ENCODE measurements at places on chromosomes 3 and 15.

DNA sequence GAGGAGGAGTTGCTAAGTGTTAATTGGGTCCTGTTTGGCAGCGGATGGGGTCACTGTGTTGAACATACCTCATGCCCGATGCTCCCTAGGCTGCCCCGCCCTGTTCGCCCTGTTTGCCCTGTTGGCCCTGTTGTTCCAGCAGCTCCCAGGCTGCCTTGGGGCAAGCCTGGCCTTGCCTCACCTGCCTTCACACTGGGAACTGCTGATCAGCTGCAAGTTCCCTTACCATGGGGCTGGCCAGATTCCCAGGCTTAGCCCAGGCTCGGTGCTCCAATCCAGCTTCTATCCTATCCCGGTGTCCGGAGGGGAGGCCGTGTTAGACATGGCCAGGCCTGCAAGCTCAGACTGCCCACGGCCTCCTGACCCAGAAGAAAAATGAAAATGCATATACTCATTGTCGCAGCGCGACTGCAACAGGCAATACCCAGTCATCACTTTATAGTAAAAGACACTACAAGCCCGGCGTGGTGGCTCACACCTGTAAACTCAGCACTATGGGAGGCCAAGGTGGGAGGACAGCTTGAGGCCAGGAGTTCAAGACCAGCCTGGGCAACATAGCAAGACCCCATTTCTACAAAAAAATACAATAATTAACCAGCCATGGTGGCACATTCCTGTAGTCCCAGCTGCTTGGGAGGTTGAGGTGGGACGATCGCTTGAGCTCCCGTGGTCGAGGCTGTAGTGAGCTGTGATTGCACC, 42.9 kb upstream of the ZNF710 start:
- no peak for DNase-seq

- no peak for DNase-seq
These were observed 513.9 kb upstream of the CADM2 start for GRCh38 chr3:84444726-84445521.

DNA sequence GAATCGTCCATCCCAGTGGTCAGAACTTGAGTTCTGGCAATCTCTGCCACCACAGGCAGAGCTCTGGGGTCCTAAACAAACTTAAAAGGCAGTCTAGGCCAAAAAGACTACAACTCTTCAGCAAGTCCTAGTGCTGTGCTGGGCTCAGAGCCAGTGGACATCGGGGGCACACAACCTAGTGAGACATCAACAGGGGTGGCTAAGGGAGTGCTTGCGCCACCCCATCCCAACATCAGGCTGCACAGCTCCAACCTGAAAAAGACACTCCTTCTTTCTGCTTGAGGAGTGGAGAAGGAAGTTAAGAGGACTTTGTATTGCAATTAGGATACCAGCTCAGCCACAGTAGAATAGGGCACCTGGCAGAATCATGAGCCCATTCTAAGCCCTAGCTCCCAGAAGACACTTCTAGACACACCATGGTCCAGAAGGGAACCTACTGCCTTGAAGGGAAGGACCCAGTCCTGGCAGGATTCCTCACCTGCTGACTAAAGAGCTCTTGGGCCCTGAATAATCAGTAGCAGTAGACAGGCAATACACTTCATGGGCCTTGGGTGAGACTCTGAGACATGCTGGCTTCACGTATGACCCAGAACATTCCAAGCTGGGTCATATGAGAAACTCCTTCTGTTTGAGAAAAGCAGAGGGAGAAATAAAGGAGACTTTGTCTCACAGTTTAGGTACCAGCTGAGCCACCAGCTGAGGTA, 72.0 kb downstream of the TFDP2 start:
- DNase-seq: no peak

DNA sequence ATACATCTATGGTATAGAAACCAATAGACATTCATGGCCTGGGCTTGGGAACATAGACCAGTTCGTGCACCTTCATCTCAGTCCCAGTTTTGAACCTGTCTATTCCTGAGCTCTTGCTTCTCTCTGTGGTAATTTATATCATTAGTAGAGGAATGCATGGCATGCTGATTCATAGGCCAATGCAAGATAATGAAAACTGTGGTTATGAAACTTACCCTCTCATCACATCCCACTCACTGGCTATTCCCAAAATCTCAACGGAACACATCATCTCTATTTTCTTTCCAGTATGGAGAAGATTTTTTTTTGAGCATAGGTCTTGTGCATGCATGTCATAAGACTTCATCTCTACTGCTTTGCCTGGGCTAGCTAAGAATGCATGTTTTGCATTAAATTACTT, 18.7 kb upstream of the P2RY12 start:
- no peak for DNase-seq

DNA sequence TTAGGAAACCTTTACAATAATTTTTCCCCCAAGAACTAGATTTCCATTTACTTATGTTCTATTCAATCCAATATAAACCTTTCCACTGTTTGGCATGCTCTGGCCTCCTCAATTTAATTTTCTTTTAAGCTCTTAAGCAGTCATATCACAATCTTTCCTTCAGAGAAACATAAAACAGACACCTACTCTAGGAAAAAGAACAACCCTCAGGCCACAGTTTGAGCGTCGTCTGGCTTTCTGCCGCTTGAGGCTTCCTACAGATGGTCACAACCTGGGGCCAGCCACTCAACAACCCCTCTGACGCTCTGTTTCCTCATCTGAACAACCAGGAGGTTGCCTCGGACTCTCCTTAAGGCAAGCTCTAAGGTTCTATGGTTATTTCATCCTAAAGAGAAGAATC, 143.3 kb downstream of the ADAMTS17 start:
- DNase-seq: no peak

GRCh38 chr3:72375237-72376076, 472.8 kb downstream of the SHQ1 start:
- no peak for DNase-seq

DNA sequence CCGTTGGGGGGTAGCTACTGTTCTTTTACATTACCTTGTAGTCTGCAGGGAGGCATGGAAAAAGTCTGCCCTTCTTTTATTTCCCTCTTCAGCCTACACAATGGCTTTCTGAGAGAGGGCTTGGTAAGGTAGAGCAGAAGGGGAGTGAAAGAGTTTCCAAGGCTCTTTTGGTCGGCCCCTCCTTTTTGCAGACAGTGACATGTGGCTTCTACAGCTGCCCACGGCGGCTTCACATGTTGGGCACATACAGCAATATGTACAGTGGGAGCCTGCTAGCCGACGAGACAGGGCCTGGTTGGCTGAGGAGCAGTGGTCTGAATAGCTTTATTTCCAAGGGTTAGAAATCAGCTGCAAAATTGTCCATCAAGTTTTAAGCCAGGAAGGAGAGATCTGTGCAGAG, 4.0 kb downstream of the INAFM2 start:
- no peak for DNase-seq

DNA sequence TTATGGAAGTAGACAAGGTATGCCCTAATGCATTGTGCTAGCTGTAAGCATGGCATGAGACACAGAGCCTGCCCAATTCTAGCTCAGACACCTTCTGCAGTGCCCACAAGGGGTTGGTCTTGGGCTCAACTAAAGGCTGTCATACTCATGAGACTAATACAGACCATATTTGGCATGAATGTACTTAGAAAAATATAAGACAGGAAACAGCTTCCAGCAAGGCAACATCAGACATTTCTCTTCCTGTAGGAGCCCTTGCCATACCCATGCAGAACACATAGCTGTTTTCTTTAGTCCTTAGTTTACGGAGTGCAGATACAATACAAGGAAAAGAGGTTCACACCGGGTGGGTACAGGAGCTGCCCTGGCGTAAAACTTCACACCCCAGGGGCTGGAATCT, 30.5 kb upstream of the NR1I2 start:
- DNase-seq: no peak

- DNase-seq: no peak
These were observed 41.4 kb downstream of the SUMF1 start for GRCh38 chr3:4425707-4426106.

DNA sequence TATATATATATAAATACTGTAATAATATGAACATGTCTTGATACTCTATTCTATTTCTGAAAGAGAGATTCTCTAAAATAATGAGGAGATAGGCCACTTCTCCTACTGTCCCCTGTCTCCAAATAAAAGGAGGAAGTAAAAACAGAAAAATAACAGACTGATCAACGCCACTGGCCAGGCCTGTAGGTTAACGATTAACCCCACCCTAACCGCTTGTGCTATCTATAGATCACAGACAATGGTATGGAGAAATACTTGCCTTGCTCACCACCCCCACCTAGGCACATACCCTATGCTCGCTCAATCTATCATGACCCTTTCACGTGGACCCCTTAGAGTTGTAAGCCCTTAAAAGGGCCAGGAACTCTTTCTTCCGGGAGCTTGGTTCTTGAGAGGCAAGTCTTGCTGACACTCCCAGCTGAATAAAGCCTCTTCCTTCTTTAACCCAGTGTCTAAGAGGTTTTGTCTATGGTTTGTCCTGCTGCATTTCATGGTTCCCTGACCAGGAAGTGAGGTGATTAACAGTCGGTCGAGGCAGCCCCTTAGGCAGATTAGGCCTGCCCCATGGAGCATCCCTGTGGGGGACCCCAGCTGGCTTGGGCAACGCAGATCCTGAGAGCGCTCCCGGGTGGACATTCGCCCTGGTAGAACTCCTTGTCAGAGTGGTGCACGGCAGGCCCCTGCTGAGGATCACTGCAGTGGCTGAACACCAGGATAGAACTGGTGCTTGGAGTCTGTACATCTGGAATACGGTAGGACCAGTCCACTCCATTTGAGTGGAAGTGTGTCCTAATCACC, 521.8 kb upstream of the CNTN3 start:
- no peak for DNase-seq

GRCh38 chr15:55008421-55008820, 188.3 kb downstream of the RSL24D1 start:
- no peak for DNase-seq

GRCh38 chr3:138608322-138609135, at the start of gene FAIM:
Gene FAIM, plus strand, starts transcription at chr3:138608771. Its CDS starts 10,956 bp downstream, at chr3:138619727.
- peak; percentile 61 for DNase-seq

- DNase-seq: no peak
These were observed 8.8 kb downstream of the UBL7 start for GRCh38 chr15:74451861-74452835.

GRCh38 chr3:965826-966225, 127.0 kb upstream of the CNTN6 start:
- no peak for DNase-seq

- DNase-seq: no peak
These were observed 248.7 kb upstream of the CBLB start for GRCh38 chr3:106117490-106117858.

DNA sequence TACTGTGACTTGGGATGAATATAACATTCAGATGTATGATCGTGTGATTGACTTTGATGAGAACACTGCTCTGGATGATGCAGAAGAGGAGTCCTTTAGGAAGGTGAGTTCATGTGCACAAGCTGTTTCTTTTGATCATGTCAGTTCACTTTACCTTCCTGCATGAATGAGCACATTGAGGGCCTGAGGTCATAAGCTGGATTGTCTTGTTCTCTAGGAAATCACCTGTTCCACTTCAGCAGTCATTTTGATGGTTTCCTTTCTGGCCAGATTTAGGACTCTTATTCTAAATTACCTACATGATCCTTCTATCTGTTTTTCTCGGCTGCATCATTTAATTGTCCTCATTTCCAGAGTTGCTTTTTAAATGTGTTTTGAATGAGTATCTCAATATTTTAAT, 4.1 kb downstream of the RCN2 start:
- DNase-seq: no peak

DNA sequence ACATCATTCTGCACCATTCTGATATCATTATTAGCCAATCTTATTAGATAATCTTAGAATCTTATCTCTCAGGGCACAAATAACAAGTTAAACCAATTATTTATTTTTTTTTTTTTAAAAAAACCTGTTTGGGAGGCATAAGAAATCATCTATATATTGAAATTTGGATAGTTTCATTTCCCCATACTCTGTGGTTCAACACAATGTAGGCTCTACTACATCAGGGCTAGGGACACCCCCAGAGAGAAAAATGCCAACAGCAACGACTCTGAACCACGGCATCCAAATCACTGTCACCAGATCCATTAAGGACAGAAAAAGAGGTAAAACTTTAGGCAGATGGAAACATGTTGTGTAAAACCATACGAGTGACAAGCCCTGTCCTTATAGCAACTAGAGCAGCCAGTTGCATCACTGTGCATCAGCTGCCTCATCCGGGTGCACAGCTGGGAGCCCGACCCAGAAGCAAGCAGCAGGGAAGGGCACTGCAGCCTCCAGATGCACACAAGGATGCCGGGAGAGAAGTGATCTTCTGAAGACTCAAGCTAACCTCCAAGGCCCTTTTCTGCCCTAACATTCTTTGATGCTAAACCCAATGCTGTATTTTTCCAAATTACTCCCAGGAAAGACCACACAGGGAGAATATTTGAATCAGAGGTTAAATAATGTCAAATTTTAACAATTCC, 381.1 kb downstream of the CTNNB1 start:
- no peak for DNase-seq
